ENCODE measurements at places on chromosomes 2 and 18.

- DNase-seq, result no peak
These were observed 406.1 kb upstream of the MEX3C start for GRCh38 chr18:51603551-51603950.

GRCh38 chr2:166417669-166418068 lies 41.9 kb upstream of the SCN9A start:
- peak; percentile 64 for DNase-seq

DNA sequence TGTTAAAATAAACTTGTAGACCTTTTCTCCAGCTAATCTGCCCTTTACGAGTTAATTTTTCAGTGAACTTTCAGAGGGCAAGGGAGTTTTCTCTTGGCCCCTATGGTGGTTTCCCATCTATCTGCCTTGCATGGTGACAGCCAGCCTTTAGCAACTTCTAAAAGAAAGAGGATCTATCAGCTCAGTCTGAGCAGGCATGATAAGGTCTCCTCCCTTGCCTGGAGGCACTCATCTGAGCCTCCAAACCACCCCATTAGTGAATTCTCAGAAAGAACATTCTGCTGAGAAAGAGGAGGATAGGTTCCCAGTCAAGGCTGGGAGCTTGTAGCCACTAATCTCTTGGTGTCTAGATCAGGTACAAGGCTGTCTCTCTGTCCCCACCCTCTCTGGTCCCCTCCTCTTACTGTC lies 10.7 kb upstream of the GYPC start:
- DNase-seq, result no peak

- peak; percentile 41 for DNase-seq
These were observed 39.0 kb downstream of the VAPA start for GRCh38 chr18:9952633-9953416.

DNA sequence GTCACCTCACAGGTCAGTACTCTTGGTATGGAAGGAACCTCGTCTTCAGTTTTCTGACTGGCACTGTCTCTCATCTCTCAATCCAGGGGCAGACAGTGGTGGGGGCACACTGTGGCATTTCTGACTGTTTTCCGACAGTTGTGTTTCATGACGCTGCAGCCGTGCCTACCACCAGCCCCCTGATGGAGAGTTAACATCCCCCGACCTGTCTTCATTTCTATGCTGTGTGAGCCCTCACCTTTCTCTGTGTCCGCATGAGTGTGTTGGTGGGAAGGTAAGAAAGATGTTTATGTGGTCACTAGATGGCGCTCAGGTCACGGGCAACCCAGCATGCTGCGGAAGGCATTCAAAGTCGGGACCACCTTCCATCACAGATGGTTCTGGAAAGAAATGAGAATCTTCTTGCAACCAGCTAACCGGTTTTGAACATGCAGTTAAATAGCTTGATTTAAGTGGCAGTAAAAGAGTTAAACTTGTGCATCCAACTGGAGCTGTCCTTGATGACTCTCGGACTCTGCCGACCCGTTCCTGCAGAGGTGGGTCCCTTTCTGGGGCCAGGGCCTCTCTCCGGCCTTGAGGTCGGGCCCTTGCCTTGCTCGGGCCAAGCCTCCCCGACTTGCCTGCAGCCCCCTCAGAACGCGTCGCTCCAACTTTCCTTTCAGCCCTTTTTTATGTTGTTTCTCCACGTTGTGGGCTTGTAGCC lies 92.4 kb downstream of the DYSF start:
- peak; percentile 48 for DNase-seq

DNA sequence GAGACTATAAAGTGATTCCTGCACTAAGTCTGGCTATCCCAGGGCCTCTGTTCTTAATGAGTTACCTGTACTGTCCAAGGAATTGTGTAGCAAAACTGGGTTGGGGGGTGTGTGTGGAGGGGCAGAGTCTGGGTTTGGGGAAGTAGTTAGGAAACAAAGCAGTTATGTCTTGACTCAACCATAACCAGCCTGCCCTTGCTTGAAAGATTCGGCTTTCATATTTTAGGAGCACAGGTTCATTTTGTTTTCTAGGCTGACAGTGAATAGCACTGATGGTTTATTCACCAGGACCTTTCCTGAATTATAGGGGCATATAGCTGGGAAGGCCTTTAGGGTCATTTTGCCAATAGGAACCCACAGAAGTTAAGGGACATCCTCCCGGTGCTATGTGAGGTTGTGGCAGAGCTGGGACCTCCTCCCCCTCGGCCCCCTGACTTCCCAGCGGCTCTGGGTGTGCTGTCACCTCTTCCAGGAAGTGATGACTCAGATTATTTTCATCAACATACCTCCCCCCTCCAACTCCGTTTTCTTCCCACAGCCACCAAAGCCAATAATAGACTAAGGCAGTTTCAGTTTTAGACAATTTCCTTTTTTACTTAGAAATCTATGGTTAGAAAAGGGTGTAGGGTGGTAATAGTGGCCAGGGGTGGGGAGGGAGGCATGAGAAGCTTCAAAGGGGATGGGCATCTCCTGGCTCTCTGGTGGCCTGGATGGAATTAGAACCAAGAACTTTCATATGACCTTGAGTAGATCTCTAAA lies 44.8 kb downstream of the SETBP1 start:
- peak; percentile 75 for DNase-seq

DNA sequence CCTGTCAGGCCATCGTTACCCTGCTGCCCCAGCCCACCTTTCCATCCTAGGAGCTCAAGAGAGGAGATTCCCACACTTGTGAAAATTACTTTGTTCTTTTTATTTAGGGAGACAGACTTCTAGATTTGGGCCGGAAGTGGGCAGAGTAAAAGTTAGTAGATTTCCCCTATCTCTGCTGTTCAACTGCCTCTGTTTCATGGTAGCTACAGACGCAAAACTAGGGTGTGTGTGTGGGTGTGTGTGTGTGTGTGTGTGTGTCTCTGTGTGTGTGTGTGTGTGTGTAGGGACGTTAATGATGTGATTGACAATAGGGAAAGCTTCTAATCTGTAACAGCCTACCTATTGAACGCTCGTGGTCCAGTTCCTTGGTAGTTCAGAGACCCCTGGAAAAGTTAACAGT lies 438 bp downstream of the PSMA8 start:
- DNase-seq, result no peak

GRCh38 chr18:5622905-5623304 lies 79.1 kb upstream of the EPB41L3 start:
- no peak for DNase-seq

DNA sequence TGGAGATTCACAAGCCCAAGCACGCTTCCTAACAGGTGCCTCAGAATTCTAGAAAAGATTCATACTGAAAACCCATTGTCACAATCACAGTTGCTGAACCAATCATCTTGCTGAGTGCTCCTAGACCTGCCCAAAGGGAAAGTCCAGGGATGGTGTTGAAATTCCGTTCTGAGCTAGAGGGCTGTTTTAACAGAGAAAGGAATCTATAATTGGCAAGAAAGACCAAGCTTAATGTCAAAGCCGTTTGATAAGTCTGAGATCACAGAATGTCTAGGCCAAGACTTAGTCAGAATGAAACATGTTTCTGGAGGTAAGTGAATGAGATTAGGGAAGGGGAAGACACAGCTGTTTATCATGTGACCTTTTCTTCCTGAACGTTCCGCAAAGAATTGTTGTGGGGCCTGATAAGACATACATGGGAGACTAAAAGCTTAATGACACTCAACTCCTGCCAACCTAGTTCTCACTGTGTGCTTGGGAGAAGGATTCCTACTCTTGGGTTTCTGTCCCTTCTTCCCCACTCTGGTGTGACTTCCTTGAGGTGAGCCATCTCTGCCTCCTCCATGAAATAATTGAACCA lies 27.5 kb downstream of the PMAIP1 start:
- DNase-seq, result peak; percentile 62

DNA sequence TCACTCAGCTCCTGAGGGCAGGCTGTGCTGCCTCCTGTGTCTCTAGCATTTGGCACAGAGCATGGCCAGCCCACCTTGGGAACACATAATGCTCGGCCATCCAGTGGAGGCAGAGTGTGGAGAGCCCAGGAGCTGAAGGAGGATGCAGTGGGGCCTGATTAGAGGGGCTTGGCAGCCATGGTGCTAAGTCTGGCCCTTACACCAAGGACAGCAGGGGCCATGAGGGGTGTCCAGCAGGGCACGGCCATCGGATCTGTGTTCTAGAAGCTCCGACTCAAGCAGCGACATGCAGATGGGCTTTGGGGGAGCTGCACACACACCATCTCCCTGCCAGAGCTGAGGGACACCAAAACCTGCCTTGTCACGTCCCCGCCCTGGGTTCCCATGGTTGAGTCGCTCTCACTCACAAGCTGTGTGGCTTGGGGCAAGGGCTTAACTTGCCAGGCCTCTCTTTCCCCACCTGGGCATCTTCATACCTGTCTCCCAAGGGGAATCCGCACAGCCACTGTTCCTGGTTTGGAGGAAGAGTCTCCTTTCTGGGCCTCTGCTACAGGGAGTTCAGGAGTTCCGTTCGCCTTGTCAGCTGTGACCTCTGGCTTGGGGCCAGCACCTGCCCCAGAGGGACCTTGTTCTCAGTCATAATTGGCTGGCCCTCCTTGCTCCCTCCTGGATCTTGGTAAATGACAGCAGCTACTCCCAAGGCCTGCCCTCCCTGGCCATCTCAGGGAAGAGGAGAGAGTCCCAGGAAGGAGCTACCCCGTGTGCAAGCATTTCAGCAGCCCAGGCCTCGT lies 1.3 kb upstream of the TOGARAM2 start:
- DNase-seq, result no peak

DNA sequence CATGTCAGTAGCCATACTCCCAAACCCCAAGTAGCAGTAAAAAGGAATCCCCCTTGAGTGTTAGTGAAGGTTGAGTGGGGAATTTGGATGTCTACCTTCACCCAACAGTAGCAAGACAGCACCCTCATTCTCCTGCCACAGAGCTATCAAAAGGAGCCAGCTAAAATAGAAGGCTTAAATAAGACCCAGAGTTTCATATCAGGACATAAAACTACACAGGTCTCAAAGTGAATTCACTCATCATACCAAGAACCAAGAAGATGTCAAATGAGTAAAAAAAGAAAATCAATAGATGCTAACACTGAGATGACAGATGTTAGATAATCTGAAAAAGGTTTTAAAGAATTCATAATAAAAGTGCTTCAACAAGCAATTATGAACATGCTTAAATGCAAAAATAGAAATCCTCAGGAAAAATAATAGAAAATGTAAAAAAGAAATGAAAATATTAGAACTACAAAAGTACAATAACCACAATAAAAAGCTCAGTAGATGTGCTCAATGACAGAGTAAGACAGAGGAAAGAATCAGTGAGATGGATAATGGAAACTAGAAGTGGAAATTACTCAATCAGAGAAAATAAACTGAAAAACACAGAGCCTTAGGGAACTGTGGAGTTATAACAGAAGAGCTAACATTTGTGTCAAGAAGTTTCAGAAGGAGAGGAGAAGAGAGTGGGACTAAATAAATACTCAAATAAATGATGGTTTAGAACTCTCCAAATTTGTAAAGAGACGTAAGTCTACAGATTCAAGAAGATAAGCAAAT lies 90.5 kb downstream of the EDAR start:
- DNase-seq, result no peak

- no peak for DNase-seq
These were observed 18.8 kb upstream of the TMX3 start for GRCh38 chr18:68733707-68734106.

GRCh38 chr2:147425437-147426029 lies 419.3 kb upstream of the ACVR2A start:
- DNase-seq, result peak; percentile 71

DNA sequence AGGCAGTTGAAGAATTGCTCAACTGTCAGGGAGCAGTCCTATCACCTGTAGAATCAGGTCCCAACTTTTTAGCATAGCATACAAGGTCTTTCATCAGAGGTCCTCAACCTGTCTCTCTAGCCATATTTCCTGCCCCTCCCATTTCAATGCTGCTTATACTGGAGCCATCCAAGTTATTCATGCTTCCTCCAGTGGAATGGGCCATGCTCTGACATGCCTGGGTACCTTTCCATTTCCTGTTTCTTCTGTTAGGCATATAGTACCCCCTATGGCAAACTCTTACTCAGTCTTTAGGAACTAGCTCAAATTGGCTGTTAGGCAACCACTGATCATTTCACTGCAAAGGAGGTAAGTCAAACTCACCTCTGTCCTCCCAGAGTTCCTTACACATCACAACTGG lies 51.0 kb upstream of the ABCA12 start:
- no peak for DNase-seq

DNA sequence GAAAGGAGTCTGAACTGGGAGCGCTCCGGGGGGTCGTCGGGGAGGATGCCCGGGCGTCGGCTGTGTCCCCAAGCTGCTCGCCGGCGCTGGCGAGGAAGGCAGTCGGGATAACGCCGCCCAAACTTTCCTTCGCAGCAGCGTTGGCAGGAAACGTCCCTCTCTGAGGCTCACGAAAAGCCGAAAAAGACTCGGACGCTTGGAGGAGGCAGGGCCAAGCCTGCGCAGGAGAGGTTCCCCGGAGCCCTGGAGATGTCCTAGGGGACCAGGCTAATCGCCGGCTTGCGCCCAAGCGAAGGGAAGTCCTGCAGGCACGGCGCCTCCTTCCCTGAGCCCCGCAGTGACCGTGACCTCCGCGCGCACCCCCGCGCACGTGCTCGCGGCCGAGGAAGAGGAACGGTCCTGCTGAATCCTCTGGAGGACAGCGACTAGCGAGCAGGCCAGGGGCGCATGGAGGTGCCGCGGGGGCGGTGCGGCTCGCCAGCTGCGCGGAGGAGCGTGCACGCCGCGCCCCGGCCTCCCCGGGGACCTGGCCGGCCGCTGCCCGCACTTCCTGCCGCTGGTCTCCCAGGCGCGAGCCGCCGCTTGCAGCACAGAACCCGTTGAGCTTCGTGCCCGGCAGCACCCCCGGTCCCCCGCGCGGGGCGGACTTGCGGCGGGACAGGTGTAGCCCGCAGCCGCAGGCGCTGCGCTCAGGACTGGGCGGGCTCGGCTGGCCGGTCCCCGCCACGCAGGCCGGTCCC lies at the start of gene SH3RF3:
Gene SH3RF3 (plus strand): TSS at position 590 of the 740 bp plus-strand sequence.
- DNase-seq, result peak; percentile 66

DNA sequence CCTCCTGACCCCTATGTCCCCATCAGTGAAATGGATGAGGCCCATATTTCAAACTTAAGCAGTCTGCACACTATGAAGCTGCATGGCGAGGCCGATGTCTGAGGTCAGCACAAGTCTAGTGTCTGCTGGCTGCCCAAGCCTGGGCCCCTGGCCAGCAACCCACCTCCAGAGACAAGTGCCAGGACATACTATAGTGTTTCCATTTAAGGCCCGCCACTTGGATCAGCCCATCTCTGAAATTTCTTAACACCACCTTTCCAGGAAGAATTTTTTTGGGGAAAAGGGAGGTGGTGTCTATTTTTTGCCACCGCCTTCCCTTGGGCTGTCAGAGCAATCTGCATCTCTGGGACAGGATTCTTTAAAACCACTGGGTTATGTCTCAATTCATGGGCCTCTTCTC lies 1.8 kb downstream of the ACVR1 start:
- DNase-seq, result no peak

DNA sequence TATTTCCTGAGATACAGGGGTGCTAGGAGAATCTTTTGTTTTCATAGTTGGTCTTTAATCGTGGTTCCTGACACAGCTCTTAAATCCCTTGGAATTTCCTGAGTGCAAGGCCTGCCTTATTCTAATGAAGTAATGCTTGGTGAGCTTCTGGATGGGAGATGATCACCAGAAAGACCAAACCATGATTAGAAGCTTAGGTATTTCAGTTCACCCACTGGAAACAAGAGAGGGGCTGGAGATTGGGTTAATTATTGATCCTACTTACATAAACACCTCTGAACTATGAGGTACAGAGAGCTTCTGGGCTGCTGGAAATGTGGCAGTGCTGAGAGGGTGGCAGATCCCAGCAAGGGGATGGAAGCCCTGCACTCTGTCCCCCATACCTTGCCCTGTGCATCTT lies 406.8 kb downstream of the THSD7B start:
- no peak for DNase-seq

- DNase-seq, result peak; percentile 71
These were observed 139.7 kb downstream of the HRH4 start for GRCh38 chr18:24600076-24600654.
